Dorsolateral prefrontal cortex (tissue), 122 donors: ENCODE measurements at places on chromosomes 12 and 14.

- no peak for DNase-seq
Measured at GRCh38 chr12:524167-524951, 64.6 kb downstream of the B4GALNT3 start.

- DNase-seq = no peak
Measured at GRCh38 chr12:75674393-75674792, 163.0 kb upstream of the KRR1 start.

DNA sequence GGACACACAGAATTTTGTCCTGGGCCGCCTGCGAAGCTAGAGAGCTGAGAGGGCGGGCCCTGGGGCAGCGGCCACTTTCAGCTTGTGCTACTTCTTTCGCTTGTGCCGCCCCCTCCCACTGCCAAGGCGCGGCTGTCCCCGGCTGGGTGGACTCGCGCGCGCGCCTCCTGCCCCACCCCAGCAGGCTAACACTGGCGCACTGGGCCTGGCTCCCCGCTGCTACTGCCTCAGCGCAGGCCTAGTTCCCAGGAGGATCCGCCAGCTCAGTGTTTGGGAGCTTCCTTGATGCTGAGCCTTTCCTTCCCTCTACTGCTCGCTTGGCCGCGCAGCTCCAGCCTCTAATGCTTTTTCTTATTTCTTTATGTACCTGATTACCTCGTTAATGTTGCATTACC is 27.4 kb upstream of the METAP2 start:
- DNase-seq = no peak

GRCh38 chr14:54568821-54569595 is 2.1 kb downstream of the SAMD4A start:
- DNase-seq = peak; percentile 30

GRCh38 chr14:24578558-24578957 is 2.5 kb upstream of the CTSG start:
- no peak for DNase-seq

DNA sequence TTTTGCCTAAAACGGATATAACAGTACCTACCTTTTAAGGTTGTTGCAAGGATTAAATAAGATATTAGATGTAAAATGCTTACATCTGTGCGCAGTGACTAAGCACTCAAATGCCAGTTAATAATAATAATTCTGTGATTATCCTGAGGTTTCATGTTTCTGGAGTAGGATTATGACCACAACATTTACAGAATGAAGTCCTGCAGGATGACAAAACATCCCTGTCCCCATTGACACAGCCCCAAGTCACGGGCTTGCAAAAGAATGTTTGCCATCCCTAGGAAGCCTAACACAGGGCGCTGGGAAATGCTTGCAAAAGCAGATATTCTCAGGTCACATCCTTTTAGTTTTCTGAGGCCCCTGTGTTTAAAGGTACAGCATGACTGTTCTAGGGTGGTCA is 20.1 kb downstream of the SUSD6 start:
- DNase-seq = no peak

DNA sequence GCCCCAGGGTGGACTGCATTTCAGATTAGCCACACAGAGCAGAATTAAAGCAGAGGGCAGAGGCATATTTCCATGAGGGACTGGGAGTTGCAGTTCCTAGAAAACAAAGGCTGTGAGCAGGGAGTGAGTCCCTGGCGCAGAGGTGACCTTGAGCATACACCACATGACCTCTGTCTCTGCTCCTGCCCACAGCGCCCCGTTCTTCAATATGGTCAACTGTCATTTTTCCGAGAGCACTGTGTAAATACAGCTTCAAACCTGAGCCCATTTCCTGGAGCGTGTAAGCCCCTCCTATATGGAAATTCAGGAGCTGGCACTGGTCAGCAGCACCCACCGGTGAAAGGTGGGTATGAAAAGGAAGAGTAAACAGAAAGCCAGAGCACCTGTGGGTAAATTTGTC is 192.2 kb upstream of the PELI2 start:
- no peak for DNase-seq

- DNase-seq = no peak
Measured at GRCh38 chr12:99611599-99611998, 36.0 kb upstream of the GARIN6 start.
